ENCODE measurements at places on chromosomes 11 and 22.
A peak's percentile ranks its signal among the peaks of the same experiment; 100 is the strongest.

- no peak for DNase-seq
Observed at GRCh38 chr11:56509439-56509838, 18.3 kb upstream of the OR5M8 start.

DNA sequence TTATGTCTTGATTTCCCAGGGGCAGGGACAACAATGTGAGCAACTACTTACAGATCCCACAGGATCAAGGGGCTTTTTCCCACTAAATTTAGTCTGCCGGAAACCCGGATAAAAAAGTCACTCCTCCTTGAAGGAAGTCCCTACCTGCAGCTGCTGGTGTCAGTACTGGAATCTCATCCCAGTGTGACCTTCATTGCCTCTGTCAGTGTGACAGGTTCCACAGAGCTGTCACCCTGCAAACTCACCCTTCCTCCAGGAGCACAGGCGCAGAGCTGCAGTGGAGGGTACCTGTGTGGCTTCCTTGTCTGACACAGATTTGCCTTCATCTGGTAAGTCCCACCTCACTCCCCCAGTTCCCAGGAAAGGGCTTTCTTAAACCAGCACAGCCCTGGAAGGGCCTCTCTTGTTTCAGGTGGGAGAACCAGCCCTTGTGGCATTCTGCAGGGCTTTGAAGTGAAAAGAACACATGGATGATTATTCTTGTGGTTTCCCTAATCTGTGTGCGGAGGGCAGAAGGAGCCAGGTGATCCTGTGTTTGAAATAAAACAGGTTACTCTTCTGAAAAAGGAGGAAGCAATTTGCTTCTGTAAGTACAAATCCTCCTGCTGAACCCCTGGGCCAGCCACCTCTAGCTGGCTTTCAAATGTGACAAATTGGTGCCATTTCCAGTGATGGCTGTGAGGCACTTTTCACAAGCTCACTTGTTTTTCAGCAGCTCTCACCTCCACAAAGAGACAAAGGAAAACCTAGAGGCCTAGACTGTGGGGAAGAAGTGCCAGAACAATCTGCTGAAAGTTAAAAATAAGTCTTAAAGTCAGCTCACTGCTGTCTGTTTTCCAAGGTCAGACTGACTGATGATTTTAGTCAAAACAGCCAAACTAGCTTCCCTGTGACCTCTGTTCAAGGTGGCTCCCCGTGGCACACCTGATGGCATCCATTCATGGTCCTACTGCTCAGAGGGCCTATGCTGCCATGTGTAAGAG lies 9.2 kb upstream of the PRSS23 start:
- DNase-seq: no peak

- peak; percentile 87 for DNase-seq
Observed at GRCh38 chr11:71452199-71453036, 585 bp upstream of the NADSYN1 start.

GRCh38 chr11:3995949-3996554 lies 98.5 kb upstream of the RRM1 start:
- no peak for DNase-seq

- DNase-seq: no peak
Observed at GRCh38 chr22:23033116-23033905, 37.0 kb upstream of the GNAZ start.

DNA sequence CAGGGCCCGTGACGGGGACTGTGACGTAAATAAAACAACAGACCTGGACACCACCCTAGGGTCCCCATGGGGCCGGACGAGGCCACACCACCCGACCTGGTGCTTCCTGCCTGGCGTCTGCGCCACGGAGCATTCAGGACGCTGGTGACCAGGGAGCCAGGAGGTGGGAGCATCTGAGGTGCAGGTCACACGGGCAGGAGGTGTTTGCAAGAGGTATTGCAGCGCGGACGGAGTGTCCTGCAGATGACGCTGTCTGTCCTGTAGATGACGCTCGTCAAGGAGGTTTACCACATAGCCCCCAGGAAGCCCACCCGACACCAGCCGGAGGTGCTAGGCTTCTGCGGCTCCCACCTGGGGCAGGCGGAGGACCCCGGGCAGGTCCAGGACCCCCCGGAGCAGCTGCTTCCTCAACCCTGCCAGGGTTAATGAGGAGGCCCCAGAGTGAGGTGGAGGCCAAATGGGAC lies 986 bp upstream of the MUC5B start:
- no peak for DNase-seq

DNA sequence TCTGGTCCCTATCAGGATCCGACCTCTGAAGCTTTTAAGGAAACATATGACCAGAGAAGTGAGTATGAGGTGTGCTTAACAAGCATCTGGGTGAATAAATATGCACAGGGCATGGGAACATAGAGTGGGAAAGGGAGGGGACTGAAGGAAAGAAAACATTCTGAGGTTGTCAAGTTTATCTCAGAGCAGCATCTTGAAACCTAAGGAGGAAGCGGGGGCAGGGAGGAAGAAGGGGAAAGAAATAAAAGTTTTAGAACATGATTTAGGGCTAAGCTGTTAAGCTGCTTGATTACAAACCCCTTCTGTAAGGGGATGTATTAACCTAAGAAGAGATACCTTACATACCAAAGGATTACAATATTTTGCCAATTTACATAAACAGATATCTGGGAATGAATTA lies 24.0 kb upstream of the SC5D start:
- DNase-seq: no peak

GRCh38 chr22:29987137-29987536 lies 93.1 kb upstream of the HORMAD2 start:
- no peak for DNase-seq

GRCh38 chr11:12238420-12238819 lies 128.0 kb downstream of the MICAL2 start:
- DNase-seq: no peak

DNA sequence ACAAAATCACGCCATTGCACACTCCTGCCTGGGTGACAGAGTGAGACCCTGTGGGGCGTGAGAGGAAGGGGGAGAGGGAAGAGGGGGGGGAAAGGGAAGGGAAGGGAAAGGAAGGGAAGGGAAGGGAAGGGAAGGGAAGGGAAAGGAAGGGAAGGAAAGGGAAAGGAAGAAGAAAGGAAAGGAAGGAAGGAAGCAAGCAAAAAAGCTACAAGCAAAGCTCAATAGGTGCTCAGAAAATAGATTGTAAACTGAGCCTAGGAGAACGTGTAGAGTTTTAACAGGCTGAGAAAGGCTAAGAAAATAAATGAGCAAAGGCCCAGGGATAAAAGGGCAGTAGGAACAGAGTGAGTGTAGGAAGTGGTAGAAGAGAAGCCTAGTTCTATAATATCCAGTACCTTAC lies 30.8 kb upstream of the GDPD4 start:
- DNase-seq: no peak

DNA sequence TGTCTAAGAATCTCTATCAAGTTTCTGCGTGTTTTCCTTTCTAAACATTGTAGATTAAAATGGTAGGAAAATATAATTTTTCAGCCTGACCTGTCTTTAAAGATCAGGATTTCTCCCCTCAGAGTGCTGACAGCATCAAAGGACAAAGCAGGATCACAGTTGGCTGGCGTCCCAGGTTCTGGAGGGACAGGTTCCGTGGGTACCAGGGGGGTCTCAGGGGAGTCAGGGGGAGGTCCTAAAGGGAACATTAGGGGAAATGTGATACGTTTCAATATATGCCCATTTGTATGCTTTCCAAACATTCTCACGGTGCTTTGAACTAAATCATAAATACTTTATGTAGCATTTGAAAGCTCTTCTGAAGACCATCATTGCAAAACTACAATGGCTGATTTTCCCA lies 3.4 kb downstream of the MMP3 start:
- DNase-seq: no peak

- no peak for DNase-seq
Observed at GRCh38 chr11:65404638-65405339, 17.8 kb upstream of the NEAT1 start.
